CD4-positive, alpha-beta T cell treated with Interleukin-10 for 1 hour (primary cell): ENCODE measurements at places on chromosomes 7 and 10.

- peak; percentile 28 for DNase-seq
These were observed 61.9 kb downstream of the SGMS1 start for GRCh38 chr10:50561816-50562215.

DNA sequence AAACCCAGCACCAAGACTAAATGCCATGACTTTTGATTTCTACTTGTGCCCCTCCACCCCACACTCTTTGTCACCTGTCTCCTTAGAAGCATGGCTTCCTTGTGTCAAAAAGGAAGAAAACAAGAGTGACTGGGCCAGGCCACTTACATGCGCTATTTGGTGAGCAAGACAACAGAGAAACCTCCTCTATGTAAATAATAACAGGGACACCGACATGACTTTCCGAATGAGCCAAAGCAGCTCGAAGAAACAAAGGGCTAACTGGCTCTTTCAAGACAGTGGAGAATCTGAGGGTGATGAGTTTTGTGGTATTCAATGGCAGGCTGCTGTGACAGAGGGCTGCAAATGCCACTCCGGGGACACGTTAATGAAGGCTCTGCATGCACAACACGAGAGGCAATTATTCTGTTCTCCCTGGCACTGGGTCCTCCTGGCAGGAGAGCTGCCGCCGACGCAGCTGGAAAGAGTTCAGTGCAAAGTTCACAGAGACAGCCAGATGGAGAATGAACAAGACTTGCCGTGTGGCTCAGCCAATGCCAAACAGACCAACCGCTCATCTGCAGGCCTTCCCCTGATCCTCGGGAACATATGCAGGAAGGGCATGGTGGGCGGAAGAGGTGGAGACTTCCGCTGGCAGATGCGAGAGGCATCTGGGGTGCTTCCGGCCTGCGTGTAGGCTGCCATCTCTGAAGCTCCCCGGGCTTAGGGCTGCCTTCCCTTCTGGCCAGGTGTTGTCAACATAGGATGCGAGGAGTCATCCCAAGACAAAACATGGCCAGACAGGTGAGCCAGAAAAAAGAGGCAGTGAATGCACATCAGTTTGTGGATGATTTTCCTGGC is 59.1 kb upstream of the SMNDC1 start:
- peak; percentile 47 for DNase-seq

DNA sequence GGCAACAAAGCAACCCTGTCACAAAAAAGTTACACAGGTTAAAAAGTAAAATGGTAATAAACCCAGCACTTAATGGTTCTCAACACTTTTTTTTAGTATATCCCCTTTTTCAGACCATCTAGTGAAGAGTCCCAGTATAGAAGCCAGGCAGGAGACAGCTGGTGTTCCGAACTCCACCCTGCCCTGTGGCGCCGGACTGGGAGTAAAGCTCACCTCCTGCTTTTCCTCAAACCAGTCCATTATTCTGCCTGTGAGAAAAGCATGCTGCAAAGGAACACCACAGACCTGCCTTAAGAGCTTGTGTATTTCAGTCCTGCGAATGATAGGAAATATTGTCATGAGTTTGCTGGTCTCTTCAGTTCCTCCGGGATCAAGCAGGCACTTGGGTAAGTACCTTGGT is 81.0 kb downstream of the EZH2 start:
- no peak for DNase-seq

- no peak for DNase-seq
These were observed 31.6 kb downstream of the GARIN1A start for GRCh38 chr7:128703609-128704241.

DNA sequence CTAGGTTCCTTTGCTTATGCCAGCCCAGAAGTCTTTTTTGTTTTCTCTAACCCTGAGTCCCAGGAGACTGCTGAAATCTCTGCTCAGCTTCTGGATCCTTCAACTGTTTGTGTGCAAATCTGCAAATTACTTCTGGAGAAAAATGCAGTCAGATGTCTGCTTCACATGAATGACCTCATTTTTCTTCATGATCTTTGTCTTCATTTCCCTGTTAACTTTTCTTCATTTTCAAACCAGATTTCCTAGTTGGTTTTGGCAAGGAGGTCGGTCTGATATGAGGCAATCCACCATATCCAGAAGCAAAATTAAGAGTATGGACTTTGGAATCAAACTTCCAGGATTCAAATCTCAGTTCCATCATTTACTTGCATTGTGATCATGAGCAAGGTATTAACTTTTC is 66.8 kb downstream of the ZNF503 start:
- DNase-seq, result no peak

- DNase-seq, result no peak
These were observed 56.0 kb downstream of the NKX6-2 start for GRCh38 chr10:132729810-132730572.

DNA sequence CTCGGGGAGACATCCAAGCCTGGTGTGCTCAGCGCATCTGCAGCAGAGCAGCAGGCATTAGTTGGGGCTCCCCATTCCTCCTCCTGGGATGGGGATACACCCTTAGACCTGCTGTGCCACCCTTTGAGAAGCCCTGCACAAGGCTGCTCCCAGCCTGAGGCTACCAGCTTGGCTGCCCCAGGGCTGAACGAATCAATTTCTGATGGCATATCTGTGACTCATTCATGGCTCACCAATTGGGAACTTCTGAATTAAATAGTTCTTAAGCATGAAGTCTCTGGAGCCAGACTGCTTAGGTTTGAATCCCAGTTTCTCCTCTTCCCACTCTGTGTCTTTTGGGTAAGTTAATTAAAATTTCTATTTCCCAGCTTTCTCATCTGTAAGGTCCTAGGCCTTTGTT is 16.3 kb upstream of the GLI3 start:
- no peak for DNase-seq

GRCh38 chr10:76329891-76330575 is 898.6 kb downstream of the LRMDA start:
- no peak for DNase-seq

DNA sequence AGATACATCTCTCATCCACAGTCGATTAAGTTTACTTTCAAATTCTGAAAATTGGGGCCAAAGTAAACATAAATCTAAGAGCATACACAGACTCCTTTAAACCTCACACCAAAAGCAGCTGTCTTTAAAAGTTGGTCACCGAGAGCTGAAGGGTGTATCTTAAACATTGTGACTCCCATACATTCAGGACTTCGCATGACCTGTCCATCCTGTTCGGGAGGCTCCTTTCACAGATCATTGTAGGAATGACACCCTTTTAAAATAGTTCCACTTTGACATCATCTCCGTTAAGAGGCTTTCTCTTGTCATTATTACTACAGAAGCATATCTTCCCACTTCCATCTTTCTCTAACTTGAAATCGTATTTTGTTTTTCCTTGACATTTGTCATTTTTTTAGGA is 440.0 kb downstream of the DNAJB9 start:
- DNase-seq, result no peak

DNA sequence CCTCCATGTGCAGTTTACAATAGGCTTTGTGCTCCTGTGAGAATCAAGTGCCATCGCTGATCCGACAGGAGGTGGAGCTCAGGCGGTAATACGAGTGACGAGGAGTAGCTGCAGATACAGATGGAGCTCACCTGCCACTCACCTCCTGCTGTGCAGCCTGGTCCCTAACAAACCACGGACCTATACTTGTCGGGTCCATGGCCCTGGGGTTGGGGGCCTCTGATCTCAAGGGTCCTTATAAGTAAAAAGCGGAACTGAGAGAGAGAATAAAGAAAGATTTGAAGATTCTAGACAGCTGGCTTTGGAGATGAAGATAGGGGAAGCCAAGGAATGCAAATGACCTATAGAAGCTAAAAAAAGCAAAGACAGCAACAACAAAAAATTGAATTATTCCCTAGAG is 130.6 kb downstream of the PLXDC2 start:
- DNase-seq, result no peak

- DNase-seq, result no peak
These were observed 2.0 kb upstream of the HOXA2 start for GRCh38 chr7:27104341-27105058.

DNA sequence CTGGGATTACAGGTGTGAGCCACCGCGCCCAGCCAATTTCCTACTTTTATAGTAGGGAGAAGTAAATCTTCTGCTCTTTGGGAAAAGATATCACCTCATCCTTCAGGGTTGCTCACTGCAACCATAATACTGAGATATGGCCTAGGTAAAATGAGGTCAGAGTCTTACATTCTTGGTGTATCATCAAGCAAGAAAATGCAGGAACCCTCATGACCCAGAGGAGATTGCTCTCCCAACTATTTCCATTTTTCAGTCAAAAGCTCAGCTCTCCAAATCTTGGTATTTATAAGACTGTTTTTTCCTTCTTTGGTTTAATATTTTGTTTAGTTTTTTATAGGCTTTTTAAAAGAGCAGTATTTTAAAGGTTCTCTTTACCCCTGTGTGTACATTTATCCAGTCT is 20.9 kb upstream of the PHYHIPL start:
- DNase-seq, result no peak

GRCh38 chr10:44022203-44022602 is 362.7 kb downstream of the CXCL12 start:
- no peak for DNase-seq

DNA sequence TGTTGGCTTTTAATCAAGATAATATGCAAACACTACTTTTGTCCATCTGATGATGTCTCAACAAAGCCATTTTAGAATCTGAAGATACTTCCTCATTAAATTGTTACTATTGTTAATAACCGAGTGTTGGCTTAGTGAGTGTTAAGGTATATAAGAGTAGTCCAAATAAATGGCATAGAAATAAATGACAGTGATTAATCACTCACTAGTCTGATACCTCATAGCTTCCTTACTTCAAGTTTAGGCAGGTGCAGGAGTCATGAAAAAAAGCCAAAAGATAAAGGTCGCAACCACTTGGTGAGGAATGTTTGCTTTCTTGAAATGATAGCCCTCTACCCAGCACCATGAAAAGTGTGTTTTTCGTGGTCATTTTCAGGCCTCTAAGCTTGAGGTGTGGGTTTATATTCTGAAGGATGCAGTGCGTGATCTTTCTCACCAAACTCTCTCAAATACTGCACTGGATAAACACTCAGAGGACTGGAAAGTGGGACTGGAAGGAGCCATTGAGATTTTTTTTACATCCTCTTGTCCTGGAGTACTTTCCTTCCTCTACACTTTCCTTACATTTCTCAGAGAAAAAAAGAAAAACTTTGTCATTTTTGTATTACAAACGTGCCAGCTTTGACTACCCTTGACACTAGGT is 138.1 kb downstream of the KIAA1217 start:
- DNase-seq, result no peak

- no peak for DNase-seq
These were observed 120.3 kb downstream of the VIPR2 start for GRCh38 chr7:159024280-159024951.

DNA sequence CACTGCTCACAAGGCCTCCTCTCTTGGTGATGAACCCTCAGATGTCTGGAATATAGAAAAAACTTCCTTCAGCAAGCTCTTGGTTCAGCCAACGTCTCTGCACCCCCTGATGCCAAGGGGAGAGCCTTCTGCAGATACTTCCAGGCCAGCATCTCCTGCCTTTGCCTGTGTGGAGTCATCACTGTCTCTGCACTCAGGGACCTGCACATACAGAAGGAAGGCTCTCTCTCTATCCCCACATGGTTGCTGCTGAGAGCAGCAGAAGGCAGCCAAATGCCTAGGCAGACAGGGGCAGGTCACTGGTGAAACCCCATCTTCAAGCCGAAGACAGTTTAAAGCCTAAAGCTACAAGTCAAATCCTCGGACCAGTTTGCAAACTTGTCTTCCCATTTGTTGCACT is 137.6 kb downstream of the WDR11 start:
- DNase-seq, result no peak

DNA sequence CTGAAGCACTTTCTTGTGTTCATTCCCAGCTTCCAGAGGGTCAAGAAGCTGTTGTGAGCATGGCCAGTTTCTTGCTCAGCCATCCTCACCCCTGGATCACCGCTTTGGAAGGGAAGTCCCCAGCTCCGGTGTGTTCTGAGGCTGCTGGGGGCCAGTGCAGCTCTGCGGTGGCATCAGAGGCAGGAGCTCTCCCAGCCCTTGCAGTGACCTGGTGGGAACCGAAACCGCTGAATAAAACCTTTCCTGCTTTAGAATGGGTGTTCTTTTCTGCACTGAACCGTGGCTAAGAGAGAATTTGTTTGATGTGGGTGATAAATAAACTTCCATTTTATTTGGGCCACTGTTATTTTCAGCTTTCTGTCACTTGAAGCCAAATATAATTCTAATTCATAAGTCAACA is 450.9 kb upstream of the VSTM2A start:
- DNase-seq, result no peak

GRCh38 chr7:14759785-14760184 is 142.8 kb downstream of the DGKB start:
- no peak for DNase-seq

GRCh38 chr7:29289156-29290021 is 94.8 kb downstream of the CHN2 start:
- no peak for DNase-seq

- no peak for DNase-seq
These were observed 75.9 kb downstream of the CCNY start for GRCh38 chr10:35412003-35412723.

GRCh38 chr7:105678811-105679495 is 97.7 kb upstream of the EFCAB10 start:
- DNase-seq, result peak; percentile 14

DNA sequence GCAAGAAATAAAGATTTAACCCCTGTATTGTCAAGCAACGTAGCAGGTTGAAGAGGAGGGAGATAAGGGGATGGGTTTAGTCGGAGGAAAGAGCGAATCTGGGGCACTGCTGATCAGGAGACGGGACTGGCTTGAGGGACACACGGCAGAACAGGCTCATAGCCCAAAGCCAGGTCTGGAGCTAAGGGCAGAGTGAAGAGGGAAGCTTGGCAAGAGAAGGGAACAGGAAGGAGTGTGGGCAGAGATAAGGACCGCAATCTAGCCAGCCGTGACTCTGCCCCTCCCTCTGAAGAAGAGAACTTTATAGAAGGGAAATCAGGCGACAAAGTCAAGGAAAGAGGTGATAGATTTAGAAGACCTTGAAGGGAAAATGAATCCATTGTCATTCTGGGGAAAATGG is 67.6 kb downstream of the CAV1 start:
- DNase-seq, result no peak

DNA sequence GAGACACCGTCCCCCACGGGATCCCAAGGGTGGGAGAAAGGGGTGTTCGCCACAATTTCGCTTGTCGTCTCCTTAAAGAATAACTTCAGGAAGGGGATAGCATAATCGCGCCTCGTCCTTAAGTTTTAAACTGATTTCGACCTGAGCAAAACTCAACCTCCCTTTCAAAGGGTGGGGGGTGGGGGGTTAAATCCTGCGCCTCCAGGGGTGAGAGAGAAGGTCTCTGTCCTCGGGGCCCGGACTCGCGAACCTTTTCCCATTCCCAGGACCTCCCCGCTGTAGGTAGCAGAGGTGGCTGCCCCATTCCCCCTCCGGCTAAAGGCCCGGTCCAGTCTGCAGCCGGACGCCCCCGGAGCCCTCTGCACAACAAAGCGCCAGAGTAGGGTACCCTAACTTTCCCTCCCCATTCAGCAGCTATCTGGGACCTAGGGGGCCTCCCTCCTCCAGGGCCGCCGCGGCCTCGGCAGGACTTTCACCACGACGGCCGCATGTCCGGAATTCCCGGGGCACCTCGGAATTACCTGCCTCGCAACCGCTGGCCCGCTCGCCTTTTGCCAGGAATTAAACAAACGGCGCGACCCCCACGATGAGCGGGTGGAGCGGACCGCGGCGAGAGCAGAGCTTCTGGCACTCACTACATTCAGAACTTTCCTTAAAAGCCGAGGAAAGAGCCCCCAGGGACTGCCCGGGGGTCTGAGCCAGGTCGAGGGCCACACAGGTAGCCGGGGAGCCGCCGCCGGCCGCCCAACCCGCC is 1.7 kb downstream of the CDK6 start:
- DNase-seq, result no peak

GRCh38 chr10:15444105-15445005 is 73.3 kb upstream of the FAM171A1 start:
- DNase-seq, result no peak
